ENCODE measurements at places on chromosomes 1 and 21. TPM values are rescaled to one million over a fixed set of nuclear protein-coding genes. Genes with fewer than 3 reads are reported as not detected.

GRCh38 chr1:195704028-195704427 lies 904.2 kb downstream of the KCNT2 start:
- DNase-seq = no peak

- DNase-seq = no peak
Observed at GRCh38 chr1:206658264-206658980, 23.1 kb downstream of the DYRK3 start.

- no peak for DNase-seq
Observed at GRCh38 chr1:28258628-28259251, 578 bp upstream of the SESN2 start.

DNA sequence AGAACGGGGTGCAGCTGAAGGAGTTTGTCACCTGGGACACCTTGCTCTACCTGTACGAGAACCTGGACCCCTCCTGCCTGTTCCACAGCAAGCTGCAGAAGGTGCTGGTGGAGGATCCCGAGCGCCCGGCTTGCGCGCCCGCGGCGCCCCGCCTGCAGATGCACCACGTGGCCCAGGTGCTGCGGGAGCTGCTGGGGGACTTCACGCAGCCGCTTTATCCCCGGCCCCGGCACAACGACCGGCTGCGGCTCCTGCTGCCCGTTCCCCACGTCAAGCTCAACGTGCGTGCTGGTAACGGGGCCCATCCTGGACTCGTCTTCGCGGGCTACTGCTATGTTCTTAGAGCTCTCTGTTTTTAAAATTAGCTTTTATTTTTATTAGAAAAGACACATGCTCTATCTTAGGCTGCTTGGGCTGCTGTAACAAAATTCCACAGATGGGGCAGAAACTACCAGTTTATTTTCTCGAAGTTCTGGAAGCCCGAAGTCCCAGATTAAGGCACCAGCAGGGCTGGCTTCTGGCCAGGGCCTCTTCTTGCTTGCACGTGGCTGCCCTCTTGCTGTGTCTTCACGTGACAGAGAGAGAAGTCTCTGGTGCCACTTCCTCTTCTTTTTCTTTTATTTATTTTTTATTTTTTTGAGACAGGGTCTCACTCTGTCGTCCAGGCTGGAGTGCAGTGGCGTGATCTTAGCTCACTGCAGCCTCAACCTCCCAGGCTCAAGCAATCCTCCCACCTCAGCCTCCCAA lies 38.1 kb downstream of the TRPM2 start:
- DNase-seq = no peak

Gene LRIG2
- total RNA-seq = 4.4 TPM

Measured in M059J (cell line).